GM18507 (cell line): ENCODE measurements at places on chromosomes 11 and 22.

DNA sequence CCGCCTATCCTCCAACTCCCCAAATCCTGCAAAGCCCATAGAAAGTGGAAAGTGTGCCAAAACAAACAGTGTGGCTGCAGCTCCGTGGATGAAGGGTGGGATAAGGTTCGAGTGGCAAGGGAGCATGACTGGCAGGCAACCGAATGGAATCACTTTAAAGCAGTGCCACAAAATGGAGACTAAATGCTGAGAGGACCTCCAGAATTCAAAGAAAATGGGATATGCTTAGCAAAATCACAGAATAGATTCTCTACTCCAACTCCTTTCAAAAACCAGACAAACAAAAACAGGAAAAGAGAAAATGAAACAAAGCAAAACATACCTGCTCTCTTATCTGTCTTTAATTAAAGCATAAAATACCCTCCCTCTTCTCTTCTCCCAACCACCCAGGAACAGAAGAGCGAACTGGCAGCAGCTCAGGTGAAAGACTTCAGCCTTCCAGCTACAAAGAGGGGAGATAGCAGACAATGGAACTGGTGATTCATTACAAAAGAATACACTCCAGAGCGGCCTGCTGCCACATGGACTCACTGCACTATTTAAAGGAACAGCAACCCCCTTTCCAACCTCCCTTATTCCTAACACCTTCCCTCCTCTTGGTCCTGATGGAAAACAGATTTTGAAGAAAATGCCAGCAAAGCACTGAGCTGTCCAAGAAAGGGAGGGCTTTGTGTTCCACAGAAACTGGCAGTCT lies 118.5 kb downstream of the APOL5 start:
- no peak for DNase-seq

- DNase-seq = no peak
Observed at GRCh38 chr11:115255006-115255762, 249.0 kb downstream of the CADM1 start.

DNA sequence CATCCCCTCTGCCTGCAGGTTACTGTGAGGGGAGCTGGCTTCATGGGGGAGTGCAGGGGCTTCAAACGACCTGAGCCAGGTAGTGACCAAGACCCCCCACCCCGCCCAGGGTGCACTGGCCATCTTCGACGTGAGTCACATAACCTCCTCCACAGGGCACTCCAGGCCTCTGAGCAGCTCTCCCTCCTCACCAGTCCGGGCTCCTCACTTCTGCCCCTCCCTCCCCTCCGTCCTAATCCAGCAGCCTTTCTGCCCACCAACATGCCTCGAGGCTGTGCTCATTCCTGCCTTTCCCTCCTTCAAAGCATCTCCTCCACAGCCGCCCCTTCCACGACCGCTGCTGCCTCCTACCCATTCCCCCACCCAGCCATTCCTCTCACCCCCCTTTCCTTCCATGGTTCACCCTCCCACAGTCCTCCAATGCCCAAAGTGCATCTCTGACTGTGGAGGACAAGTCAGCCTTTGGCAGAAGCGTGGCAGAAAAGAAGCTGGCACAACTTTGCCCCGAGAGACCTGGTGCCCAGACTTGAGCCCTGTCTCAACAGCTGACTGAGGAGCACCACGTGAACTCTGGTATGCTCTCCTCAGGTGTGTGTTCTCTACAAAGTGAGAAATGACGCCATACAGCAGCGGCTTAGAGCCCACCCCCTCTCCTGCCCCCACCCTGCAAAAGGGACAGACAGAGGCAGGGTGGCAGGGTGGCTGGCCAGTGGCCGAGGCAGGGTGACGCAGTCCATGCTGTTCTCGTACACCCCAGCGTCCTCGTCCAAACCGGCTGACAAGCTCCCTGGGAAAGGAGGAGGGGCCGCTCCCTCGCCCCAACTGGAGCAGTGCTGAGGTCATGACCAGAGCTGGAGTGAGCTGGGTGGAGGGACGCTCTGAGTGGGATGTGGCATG lies 30.4 kb downstream of the OPCML start:
- DNase-seq = no peak

- no peak for DNase-seq
Observed at GRCh38 chr11:59559886-59560285, 48.5 kb downstream of the OR4D9 start.

- DNase-seq = no peak
Observed at GRCh38 chr11:67998150-67999045, 5.5 kb downstream of the UNC93B1 start.

- DNase-seq = no peak
Observed at GRCh38 chr11:17852246-17852645, 117.7 kb downstream of the KCNC1 start.
